ENCODE measurements at places on chromosomes 16 and 17.

DNA sequence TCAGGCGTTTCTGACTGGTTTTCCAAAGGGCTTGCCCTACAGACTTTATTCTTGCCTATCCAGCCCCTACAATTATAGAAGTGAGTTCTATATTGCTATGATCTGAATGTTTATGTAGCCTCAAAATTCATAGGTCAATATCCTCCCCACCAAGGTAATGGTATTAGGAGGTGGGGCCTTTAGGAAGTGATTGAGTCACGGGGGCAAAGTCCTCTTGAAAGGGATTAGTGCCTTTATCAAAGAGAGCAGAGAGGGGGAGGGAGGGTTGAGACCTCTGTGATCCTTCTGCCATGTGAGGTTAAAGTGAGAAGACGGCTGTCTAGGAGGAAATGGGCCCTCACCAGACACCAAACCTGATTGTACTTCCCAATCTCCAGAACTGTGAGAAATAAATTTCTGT lies 931 bp upstream of the CPHXL start:
- no peak for DNase-seq

DNA sequence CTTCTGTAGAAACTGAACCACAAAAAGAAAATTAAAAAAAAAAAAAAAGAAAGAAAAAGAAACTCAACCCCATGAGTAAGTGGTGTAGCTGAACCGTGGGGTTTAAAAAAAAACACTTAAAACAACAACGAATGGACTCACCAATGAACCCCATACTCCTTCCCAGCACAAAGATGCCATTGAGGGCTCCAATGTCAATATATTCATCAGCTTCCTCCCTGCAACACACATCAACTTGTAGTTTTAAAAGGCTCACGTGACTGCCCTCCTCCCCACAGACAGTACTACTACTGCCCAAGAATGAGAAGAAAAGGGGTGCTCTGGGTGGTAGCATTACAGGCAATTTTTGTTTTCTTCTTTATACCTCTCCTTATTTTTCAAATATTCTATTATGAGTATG lies 3.3 kb upstream of the KLHL11 start:
- no peak for DNase-seq

GRCh38 chr16:49703483-49703882 lies 152.4 kb downstream of the ZNF423 start:
- no peak for DNase-seq

GRCh38 chr17:78558181-78558850 lies 18.9 kb downstream of the DNAH17 start:
- no peak for DNase-seq

- DNase-seq: no peak
Measured at GRCh38 chr16:56451753-56452689, 667 bp downstream of the OGFOD1 start.

DNA sequence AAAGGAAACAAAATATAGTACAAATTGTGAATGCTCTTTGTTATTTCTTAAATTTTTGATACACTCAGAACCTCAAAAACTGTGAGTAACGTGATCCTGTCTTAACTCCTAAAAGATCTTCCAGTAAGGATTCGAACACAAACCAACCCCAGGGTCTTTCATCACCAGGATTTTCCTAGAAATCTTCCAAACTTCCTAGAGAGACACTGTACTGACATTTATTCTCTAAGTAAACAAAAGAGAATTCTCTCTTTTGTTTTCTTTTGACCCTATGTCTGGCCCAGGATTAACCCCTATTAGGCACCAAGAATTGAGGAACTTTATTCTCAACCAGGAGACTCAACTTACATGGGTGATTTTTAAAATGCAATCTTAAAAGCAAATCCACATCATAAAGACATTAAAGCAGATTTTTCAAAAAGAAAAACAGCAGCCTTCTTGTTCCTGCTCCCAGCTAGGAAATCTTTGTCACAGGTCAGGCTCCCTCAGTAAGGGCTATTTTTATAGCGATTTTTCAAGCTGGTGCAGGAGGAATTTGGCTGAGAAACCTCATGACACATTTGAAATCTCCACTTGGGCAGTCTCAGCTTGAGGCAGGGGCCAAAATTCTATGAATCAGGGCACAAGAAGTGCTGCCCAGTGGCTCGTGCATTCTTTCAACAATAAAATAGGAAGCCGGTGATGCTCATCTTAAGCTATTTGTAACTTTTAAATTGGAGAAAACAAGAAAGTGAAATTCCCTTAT lies 6.2 kb upstream of the SMG1 start:
- no peak for DNase-seq

- no peak for DNase-seq
Measured at GRCh38 chr17:27567563-27567859, 63.5 kb upstream of the LGALS9 start.

DNA sequence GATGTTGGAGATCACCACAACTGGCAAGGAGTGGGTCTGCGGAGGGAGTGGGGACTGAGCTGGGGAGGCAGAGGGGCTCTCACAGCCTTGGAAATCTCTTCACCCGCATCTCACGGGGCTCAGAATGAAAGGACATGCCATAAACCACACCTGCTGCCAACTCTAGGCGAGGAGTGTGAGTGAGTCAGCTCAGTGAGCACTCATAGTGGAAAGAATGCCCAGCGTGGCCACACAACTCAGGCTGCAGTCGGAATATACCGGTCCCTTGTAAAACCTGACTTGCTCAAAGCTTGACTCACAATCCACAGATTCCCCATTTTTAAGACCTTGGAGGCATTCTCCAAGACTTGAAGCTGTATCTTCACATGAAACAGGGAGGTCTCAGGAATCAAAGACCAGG lies 36.7 kb downstream of the STAT5A start:
- DNase-seq: no peak

- no peak for DNase-seq
Measured at GRCh38 chr17:28327709-28328108, 7.6 kb downstream of the IFT20 start.

- no peak for DNase-seq
Measured at GRCh38 chr17:17191961-17192381, 14.2 kb downstream of the PLD6 start.

DNA sequence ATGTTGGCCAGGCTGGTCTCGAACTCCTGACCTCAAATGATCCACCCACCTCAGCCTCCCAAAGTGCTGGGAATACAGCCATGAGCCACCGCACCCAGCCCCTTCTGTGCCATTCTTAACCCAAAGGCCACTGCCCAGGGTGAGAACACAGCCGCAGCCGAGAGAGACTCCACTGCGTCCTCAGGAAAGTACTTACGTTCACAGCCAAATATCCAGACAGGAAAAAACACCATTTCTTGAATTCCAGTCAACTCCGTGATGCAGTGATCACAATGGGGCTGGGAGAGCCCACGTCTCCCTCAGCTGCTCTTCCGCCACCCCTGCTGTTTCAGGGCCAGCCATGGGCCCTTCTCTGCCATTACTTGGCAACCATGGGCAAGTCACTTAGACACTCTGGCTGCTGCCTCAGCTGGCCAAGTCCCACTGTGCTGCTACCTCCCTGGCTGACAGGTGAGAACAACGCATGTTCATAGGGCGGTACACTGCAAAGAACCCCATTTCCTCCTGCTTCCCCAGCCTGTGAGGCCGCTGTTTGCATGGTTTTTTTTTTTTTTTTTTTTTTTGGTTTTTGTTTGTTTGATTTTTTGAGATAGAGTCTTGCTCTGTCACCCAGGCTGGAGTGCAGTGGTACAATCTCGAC lies 4.3 kb downstream of the CDIP1 start:
- DNase-seq: no peak

GRCh38 chr17:63546308-63547082 lies 3.8 kb upstream of the DCAF7 start:
- DNase-seq: no peak

DNA sequence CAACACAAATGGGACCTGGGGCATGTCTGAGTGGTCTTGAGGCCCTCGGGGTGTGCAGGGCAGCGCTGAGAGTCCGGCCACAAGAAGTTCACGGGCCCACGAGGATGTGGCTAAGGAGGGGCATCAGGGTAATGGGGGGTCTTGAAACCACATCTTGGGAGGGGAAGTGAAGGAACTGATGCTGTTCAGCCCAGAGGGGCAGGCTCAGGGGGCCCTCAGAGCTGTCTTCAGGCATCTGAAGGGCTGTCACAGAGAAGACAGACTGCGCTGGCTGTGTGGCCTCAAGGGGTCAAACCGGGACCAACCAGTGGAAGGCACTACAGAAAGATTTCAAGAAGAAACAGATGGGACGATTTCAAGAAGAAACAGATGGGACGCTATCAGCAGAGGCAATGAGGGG lies 45.1 kb downstream of the ZNF423 start:
- DNase-seq: no peak

Measured in hypothalamus (tissue), 51 donors.